HS-5 (cell line): ENCODE measurements at places on chromosomes 4 and X.

- DNase-seq: no peak
These were observed 31.2 kb upstream of the ZNF280C start for GRCh38 chrX:130300010-130300282.

DNA sequence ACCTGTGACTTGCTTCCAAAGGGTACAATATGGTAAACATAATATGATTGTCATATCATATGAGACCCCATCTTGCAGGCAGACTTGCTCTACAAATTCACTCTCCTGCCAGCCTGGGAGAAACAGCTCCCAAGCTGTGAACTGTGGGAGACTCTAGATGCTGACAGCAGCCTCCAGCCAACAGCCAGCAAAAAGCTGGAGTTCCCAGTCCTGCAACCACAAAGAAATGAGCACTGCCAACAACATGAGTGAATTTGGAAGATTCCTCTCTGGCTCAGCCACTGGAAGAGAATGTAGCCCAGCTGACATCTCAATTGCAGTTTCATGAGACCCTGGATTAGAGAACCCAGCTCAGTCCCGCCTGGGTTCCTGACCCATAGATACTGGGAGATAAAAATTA is 145.4 kb downstream of the QDPR start:
- no peak for DNase-seq

DNA sequence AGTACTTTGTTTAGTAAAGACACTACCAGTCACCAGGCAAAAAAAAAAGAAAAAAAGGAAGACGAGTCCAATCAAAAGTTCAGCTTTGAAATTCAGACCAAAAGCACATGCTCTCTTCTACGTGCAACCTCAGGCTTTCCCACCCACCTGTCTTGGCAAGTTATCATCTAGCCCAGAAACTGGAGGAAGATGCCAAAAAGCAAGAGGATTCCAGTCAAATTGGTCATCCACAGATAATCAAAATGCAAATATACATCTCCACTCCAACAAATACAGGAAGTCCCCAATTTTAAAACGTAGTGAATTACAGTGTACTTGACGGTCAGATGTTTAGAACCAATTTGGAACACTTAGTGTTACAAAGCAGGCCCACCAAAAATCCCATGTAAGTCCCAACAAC is 96.5 kb downstream of the PALLD start:
- DNase-seq: no peak

GRCh38 chr4:126061655-126062054 is 746.9 kb downstream of the FAT4 start:
- DNase-seq: no peak

DNA sequence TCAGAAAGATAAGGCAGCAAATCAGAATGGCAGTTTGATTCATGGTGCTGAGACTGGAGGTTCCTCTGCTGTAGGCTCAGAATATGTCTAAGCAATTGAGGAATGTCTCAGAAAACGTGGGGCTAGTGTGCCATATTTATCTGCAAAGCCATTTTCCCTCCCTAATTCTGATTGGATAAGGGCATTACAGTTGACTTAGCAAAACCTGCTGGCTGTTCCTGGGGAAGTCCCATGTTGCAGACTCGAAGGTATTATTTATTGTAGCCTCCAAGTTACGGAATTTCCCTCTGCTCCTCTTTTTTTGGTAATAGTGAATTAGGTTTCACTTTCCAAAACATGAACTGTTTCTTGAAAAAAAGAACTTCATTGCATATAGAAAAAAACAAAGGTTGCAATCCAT is at the start of gene CXCL10:
Gene CXCL10 (minus strand): TSS at position 109 of the 400 bp plus-strand sequence. CDS start 66 bp downstream, at position 43.
- no peak for DNase-seq
